COR-L47 (cell line): ENCODE measurements at places on chromosomes 2 and 18.

DNA sequence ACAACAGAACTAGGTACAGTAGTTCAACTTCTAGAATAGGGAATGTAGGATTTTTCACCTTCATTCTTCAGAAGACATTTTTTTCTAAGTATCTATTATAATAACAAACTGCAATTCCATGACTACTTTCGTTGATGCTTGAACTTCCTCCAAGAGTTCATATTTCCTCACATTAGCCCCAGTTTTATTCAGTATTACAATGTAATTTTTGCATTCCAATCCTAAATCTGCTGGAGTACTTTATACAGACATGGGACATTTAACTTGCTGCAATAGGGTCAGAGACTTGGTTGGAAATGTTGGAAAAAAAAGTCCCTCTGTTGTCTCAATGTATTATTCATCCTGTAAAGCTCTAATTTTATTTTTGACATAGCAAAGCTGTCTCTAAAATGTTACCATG lies 19.6 kb upstream of the FTCDNL1 start:
- DNase-seq, result no peak

DNA sequence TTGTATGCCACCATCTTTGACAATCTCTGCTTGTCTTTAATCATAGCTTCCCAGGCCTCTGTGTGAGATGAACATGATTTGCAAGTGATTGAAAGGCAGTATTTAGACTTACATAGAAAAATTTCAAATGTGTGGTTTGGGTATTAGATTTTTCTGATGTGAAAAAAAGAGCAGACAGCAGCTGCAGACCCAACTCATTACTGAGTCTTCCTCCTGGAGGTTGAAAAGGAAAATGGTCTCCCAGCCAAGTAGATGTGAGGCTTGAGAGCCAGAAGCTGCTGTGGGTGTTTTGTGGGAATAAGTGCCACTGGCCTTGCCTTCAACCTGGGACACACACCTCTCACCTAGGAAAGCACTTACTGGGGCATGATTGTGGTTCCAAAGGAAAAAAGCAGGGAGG lies 92.5 kb downstream of the KCTD18 start:
- DNase-seq, result no peak

DNA sequence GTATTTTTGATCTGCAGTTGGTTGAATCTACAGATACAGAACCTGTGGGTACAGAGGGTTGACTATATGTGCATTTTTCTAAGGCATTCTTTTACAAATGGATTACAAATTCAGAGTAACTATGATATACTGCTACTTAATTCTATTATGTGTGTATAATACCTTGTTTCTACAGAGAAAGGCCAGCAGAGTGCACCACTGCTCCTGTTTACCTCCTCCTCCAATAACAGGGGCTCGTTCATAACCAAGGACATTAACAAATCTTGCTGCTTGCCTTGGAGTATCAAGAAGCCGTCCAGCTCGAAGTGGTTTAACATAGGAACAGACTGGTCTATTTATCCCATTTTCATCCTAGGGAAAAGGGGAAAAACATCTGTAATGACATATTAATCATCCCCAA lies 16.4 kb downstream of the CEP76 start:
- peak; percentile 25 for DNase-seq

GRCh38 chr2:54936766-54937165 lies 113.5 kb downstream of the RTN4 start:
- DNase-seq, result no peak

DNA sequence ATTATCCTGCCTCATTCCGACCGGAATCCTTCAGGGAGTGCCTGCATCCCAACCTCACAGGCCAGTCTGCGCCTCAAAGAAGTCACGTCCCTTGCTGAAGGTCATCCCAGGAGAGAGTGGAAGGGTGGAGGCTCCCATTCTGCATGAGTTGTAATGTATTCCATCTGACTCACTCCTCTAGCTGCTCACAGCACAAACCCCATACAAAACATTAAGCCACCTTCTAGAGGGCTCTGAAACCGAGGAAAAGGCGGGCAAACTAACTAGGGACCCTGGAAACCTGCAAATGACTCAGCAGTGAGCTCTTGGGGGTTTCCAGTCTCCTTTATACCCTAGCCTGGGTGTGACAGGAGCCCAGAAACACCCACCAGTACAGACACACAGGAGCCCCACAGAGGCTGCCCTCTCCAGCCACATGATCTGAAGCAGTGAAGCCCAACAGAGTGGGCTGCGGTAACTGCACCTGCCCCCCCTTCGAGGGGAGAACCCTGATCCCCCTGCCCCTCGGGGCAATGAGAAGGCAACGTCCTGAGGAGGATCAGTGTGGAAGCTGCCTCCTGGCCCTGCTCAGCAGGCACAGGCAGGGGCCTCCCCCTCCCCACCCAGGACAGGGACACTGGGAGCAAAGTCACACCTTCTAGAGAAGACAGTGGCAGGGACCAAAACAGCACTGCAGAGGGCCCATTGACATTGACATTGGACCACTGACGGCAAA lies 69.3 kb upstream of the SNTG2 start:
- no peak for DNase-seq

DNA sequence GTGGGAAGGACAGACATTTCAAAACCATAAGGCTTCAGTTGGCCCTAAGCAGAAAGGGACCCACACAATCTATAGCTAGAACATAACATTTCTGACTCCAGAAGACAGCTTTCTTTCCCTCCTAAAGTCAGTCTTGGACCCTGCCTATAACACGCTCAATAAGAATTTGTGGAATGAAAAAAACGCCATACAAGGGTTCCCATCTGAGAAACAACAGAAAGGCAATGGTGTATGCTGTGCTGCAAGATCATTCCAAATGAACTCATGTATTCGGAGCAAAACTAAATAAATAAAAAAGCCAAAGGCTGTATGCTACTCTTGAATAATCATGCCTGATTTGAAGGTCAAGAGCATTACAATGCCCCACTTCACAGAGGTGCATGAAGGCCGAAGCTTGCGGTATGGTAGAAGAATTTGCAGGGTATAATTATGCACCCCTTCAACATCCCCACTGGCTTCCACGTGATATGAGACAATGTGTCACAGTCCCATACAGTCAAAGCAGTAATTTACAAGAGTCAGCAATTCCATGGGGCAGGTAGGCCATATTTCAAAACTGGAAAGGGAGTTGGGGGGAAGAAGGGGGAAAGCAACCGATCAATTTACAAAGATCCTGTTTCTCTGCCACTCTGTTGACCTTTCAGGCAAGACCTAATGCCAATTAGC lies 61.4 kb upstream of the SLC14A2 start:
- no peak for DNase-seq

GRCh38 chr2:29202819-29203495 lies 87.7 kb downstream of the CLIP4 start:
- no peak for DNase-seq

- DNase-seq, result peak; percentile 64
Observed at GRCh38 chr2:127024769-127025358, 82.1 kb downstream of the BIN1 start.

DNA sequence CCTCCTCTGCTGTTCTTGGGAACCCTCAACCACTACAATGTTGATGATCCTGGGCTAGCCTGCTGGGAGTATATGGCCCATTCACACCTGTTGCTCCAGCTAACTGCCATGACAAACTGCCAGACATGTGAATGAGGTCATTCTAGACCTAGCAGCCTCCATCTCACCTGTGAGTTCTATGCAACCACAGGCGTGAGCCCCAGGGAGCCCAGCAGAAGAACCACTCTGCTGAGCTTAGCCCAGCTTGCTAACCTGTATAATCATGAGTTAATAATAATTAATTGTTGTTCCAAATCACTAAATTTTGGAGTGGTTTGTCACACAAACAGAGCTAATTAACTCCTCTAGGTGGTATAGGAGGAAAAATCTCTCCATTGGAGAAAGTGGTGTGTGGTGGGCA lies 24.7 kb upstream of the CELF4 start:
- no peak for DNase-seq

GRCh38 chr2:13034861-13035260 lies 318.1 kb downstream of the TRIB2 start:
- DNase-seq, result no peak

- DNase-seq, result no peak
Observed at GRCh38 chr18:65942854-65943253, 192.0 kb downstream of the CDH7 start.

GRCh38 chr2:85534099-85534498 lies 4.9 kb upstream of the MAT2A start:
- no peak for DNase-seq

DNA sequence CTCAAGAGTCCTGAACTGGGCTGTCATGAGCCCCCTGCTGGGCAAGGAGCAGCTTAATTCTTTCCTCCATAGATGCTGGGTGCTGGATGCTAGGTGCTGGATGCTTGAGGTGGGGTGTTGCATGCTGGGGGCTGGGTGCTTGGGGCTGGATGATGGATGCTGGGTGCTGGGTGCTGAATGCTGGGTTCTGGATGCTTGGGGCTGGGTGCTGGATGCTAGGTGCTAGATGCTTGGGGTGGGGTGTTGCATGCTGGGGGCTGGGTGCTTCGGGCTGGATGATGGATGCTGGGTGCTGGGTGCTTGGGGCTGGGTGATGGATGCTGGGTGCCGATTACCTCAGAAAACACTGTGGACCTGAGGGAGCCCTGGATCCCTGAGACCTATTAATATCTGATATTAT lies 837.7 kb downstream of the GALR1 start:
- no peak for DNase-seq

- DNase-seq, result no peak
Observed at GRCh38 chr18:12373771-12374116, 3.3 kb downstream of the AFG3L2 start.

DNA sequence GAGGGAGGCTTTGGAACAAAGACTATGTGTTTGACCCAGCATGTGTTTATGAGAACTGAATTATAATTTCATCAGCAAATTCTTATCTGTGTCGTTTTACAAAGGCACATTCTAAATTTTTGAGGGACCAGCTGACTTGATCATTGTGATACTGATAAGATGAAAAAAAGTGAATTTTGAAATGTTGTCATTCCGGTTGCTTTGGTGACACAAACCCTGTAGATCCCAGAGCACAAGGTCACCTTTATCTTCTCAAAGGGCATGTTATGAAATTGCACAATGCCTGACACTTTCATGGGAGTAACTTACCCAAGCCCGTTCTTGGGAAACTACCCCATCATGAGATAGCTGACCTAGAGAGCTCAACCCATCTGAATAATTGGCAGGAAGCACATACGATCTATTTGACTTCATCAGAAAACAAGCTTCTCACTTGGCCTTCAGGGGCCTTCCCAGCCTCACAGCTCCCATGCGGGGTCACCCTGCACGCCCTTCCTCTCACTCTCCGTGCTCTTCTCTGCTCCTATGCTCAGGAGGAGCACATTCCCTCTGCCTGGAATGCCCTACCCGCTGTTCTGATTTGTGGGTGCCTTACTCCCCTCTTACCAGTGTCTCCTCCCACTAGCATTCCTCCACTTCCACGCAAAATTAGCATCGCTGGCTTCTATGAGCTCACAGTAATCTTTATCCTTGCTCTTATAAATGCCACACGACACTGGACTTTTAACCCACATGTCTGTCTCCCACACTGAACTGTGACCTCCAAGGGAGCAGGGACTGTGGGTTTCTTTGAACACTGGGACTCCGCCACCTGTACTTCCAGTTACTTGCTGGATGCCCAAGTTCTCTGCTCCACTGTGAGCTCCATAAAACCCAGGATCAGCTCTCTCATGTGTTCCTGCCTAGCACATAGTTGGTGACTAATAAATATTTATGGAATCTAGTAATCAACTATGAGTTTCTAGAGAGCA lies 555.8 kb upstream of the ID2 start:
- DNase-seq, result no peak

DNA sequence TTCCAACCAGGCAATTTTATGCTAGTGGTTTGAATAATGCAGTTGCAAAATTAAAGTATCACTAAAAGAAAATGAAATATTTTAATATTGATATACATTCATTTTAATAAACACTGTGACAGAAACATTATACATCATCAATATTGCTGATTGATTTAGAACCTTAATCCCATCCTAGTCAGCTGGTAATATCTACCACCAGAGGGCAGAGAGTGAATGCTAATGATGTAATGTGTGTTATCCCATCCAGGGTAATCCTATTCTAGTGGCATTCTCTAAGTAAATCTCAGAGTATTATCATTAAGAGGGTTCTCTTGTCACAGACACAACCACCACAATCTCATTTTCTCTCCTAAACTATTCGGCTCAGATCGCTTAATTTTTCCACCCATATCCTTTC lies 477.4 kb downstream of the CPS1 start:
- peak; percentile 72 for DNase-seq

DNA sequence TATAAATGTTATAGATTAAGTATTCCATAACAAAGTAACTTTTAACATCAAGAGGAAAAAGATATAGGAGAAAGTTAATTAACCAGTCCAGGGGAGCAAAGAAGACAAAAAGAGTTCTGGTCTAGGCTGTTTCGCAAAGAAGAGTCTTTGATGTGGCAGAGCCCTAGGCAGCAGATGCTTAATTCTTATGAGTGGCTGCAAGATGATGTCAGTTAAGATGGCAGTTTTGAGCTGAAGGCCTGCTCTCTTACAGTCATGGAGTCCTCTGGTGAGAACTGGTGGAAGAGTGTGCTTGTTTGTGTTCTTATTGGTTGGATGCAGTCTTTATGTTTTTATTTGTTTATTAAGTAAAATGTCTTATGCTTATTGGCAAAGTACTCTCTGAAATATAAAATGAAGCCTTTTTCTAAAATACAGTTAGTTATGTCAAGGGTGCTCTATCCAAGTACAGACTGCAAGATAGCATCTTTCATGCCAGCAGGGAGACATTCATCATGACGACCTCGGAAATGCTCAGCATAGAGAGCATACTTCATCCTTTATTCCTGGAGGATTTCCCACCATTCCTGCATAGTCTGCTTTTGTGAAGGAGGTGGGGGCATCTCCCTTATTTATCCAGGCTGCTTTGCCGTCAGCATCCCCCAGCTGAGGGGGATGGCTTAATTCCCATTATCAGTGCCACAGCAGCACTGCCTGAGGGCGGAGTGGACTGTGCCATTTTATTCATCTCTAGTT lies 38.9 kb upstream of the SERPINE2 start:
- DNase-seq, result no peak

DNA sequence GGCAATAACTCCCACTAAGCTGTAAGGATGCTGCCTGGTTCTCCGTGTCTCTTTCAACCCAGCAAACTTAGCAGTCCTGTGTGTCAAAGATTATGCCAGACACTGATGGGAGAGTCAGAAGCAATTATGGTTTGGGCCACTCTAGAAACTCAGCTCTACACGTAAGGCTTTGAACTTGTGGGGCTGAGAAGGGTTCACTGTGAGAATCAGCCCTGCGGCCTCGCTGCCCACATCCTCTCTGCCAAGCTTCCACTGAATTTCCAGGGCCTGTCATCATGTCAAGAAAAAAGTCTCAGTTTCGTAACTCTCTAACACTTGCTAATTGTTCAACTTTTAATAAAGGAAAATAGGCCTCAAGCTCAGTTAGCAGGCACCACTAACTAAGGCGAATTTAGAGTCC lies 308.8 kb upstream of the LYPD1 start:
- no peak for DNase-seq

DNA sequence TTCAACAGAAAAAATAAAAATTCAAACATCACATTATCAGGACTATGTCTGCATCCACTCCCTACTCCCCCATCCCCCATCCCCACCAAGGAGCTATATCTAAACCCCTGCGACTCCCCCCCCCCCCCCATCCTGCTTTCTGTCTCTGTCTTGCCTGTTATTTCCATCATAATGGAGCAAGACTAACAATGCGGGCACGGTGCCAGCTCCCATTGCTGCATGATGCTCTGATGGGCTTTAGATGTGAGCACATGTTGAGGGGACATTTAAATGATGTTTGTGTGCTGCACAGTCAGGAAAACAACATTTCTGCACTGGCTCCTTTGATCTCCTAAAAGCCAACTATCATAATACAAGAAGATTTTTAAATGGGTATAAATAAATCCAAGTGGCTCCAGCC lies 644.2 kb upstream of the SETBP1 start:
- peak; percentile 77 for DNase-seq

- DNase-seq, result no peak
Observed at GRCh38 chr2:229257985-229258384, 13.1 kb downstream of the PID1 start.

GRCh38 chr18:55189972-55190371 lies 230.7 kb upstream of the CCDC68 start:
- no peak for DNase-seq
